ENCODE measurements at places on chromosomes 16 and 17.

- DNase-seq: peak; percentile 78
Observed at GRCh38 chr16:87203060-87203656, 114.0 kb downstream of the C16orf95 start.

DNA sequence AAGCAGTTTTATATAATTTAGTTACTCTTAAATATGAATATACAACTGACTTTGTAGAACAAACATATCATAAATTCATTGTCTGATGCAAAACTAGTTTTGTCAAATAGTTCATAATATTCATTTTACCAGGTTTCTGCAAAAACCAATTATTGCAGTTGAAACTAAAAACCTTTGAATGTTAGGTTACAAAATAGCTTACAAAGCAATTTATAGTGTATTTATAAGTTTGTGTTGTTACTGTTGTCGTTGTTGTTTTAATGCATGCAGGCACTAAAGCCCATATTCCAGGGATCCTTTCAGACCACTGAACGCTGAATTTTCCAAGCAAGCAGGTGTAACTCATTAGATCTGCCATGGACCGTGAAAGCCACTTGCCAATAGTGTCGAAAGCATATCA is 427.6 kb downstream of the ZFHX3 start:
- no peak for DNase-seq

DNA sequence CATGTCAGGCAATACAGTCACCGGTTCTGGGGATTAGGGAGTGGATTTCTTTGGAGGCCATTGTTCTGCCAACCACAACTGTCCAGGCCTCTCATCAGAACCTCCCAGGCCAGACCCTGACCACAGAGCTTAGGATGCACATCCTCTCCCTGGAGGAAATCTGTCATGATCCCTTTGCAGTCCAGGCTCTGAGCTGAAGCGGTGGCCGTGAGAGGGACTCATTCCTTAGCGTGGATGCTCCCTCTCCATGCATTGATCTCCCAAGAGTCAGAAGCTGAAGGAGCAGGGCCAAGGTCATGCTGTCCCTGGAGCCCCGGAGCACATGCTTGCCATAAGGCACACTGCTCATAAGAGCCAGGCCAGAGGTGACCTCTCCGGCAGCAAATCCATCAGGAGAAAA is 181.4 kb downstream of the COPRS start:
- DNase-seq: no peak

- DNase-seq: no peak
Observed at GRCh38 chr17:12667299-12667958, 1.7 kb downstream of the MYOCD start.

- peak; percentile 40 for DNase-seq
Observed at GRCh38 chr17:50640686-50641351, 6.1 kb downstream of the ABCC3 start.

- DNase-seq: no peak
Observed at GRCh38 chr16:90077757-90078578, 837 bp upstream of the PRDM7 start.

DNA sequence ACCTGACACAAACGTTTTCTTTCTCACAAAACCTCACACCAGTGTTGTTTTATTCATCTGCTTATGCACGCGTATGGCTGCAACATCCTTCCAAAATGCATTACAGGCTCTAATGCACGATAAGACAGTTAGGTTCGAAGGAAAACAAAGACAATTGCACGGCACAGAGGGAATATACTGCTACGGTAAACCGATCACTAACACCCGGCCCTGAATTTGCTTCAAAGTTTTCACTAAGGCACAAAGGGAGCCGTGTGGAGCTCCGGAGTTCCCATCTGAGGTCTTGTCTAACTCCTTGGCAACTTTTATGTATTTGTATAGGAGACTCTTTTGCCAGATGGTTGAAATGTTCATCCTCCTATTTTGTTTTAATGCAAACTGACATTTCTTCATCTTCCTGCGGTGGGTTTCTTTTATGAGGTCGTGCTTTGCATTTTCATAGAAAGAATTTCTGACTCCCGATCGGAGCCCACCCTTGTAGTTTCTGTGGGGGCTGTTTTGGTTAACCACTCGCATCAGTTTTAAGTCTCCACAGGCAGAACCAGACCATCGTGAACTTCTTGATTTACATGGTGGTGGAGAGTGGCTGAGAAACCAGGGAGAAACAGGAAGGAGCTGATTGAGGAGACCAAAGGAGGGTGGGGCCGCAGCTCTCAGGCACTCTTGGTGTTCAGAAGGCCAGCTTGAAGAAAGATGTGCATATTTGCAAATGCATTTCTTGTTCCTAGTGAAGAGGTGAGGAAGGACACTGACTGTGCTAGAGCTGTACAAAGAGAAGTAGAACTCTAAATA is 516.8 kb downstream of the MAF start:
- DNase-seq: no peak

- DNase-seq: no peak
Observed at GRCh38 chr16:87644596-87644995, 42.3 kb downstream of the JPH3 start.

- no peak for DNase-seq
Observed at GRCh38 chr17:759964-760363, 7.9 kb upstream of the GEMIN4 start.

DNA sequence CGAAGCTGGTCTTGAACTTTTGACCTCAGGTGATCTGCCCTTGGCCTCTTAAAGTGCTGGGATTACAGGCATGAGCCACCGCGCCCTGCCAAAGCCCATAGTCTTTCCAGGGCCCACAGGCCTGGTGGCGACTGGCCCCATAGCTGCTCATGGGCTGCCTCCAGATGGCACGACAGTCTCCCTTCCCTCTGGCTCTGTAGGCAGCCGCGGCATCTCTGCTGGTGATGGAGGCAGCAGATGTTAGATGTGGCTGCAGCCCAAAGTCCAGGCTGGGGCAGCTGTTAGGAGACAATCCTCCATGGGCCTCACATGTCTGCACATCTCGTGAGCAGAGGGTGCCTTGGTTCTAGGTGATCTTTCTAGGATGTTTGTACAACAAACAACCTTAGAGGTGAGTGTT is 69.7 kb upstream of the DNAJA2 start:
- DNase-seq: no peak

- no peak for DNase-seq
Observed at GRCh38 chr16:57026778-57027062, 37.4 kb downstream of the NLRC5 start.

DNA sequence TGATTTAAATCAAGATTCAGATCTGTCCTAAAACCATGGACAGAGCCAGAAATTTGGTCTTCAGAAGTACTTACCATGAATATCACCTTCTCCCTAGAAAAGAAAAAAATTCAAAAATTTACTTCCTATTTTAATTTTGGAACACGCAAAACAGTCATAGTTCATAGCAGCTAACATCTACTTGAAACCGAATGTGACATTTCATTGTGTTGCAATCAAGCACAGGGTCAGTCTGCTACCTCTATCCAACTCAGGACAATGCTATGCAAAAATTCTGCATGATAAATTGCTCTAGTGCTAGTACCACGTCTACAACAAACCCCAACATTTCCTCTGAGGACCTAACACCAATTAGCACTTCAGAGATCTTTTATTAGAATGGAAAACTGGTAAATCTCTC is 7.7 kb downstream of the JPT1 start:
- no peak for DNase-seq

- no peak for DNase-seq
Observed at GRCh38 chr17:51258756-51259563, 889 bp downstream of the MBTD1 start.

All from left ventricle myocardium superior (tissue), 1 donor.